ENCODE measurements at places on chromosomes 12 and 14.

GRCh38 chr14:90239139-90239538, 17.2 kb upstream of the PSMC1 start:
- DNase-seq = no peak

DNA sequence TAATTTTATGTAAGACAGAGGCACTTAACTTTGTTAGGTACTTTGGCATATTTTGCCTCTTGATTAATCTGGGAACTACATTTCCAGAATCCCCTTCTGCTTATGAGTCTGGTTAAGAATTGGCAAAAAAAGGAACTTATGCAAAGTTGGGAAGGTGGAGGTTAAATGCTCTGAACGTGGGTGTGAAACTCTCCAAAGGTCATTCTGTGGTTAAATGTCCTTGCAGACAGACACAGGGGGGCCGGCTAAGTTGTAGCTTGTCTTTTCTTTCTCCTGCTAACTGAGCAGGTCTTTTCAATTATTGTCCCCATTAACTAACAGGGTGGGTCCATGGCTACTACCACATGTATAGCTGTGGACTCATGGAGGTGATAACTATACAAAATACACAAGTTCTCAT, 248.6 kb upstream of the NOVA1 start:
- DNase-seq = no peak

GRCh38 chr12:66683073-66683472, 4.2 kb upstream of the GRIP1 start:
- no peak for DNase-seq

DNA sequence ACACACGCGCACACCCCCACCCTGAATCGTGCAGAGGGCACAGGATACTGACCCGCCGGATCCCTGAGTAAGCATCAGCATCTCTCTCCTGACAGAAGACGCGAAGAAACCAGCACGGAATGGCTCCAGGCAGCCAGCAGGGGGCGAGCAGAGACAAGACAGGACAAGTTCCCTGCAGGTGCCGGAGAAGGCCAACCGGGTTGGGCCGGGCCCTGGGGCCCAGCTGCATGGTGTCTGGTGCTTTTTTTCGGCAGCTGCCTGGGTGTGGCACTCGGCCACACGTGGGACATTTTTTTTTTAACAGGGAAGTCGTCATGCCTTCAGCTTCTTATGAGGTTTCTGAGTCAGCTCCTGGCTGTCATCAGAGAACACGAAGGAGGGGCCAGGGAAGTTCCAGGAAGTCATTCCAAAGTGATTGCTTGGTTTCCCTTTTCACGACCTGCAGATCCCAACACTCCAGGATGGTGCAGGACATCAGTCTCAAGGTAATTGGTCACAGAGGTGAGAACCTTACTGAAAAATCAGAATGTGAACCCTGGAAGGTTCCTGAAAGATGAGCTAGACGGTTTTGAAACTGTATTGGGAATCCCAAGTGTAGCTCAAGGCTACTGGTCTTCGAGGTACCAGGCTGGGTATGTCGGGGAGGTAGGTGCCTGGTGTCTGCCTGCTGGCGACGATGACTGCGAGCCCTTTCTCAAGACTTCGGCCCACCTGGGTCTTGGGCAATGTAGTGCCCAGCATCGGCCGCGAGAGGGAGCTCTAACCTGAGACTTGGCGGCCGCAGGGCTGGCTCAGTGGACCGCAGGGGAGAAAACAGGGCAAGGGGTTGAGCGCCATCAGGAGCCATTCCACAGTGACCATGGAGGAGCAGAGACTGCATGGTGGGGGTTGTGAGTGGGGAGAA, 190.8 kb upstream of the PRMT8 start:
- DNase-seq = peak; percentile 96

DNA sequence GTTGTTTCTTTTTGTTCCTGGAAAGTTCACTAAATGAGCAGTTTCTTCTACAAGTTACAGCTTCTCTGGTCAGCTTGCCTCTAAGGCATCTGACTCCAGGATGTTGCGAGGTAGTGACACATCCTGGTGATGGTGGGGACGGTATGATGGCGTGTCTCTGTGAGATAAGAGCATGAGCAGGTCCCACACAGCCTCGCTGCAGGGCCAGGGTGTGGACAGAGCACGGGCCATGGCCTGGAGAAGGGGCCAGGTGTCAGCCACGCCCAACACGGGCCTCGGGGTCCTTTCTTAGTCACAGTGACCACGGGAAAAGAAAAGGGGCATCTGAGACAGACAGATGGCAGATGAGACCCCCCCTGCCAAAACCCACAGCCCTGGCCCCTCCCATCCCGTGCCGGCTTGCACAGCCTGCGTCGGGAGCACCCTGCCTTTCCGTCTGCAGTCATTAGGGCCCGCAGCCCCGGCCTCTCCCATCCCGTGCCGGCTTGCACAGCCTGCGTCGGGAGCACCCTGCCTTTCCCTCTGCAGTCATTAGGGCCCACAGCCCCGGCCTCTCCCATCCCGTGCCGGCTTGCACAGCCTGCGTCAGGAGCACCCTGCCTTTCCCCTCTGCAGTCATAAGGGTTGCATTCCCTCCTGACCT, 79.3 kb upstream of the DYNC1H1 start:
- DNase-seq = no peak

DNA sequence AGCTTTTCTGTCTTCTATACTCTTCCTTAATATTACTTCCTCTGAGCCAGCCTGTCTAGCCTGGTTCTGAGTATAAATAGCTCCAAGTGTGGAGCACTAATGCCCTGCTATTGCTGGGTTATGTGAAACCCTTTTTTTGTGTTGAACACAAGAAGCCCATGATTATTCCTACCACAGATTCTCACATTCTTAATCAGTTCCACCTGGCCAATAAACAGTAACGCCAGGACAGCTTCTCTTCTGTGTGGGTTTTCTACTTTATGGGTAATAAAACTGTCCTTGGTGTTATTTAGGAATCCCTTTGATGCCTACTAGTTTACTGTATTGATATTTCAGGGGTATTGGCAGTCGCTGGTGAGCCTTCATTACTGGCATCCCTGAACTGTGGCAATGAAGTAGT, 48.9 kb upstream of the LRIG3 start:
- no peak for DNase-seq

GRCh38 chr12:67697443-67697842, 48.9 kb downstream of the DYRK2 start:
- DNase-seq = no peak

GRCh38 chr12:39178837-39179236, 264.1 kb downstream of the KIF21A start:
- DNase-seq = no peak

- DNase-seq = peak; percentile 89
Measured at GRCh38 chr14:52044791-52045522, 23.9 kb downstream of the NID2 start.

- DNase-seq = peak; percentile 51
Measured at GRCh38 chr12:119902084-119902509, 25.0 kb upstream of the CIT start.

- no peak for DNase-seq
Measured at GRCh38 chr12:39986674-39987073, 119.2 kb downstream of the SLC2A13 start.

DNA sequence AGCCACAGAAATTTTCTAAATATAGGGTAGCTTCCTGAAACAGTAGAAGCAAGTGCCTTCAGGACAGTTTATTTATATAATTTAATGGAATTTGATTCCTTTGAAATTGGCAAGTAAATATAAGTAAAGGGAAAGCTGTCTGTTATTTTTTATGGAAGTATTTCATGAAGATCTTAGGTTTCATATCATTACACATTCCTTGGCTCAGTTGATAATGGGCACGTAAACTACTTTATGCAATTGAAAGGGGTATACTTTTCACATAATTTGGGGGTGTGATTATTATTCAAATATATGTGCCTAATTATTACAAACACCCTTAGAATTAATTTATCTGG, 71.1 kb upstream of the RAP1B start:
- DNase-seq = no peak

DNA sequence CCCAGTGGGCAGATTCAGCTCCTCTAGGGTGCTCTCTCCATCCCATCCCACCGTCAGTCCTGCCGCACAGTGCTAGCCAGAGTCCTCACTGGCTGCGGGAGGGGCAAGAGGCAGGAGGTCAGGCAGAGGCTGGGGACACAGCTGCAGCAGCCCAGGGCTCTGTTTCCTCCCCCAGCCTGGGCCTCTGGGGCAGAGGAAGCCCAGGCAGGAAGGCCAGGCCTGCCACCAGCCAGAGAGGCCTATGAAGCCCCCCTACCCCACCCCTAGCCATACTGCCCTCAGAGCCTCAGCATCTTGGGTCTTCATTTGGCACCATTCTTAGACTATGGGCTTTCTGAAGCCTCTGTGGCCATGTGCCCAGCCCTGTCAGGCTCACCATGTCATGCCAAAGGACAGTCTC, 3.4 kb downstream of the ACVRL1 start:
- no peak for DNase-seq

Measured in amniotic stem cell (primary cell).